ENCODE measurements at places on chromosomes 1 and 21.

DNA sequence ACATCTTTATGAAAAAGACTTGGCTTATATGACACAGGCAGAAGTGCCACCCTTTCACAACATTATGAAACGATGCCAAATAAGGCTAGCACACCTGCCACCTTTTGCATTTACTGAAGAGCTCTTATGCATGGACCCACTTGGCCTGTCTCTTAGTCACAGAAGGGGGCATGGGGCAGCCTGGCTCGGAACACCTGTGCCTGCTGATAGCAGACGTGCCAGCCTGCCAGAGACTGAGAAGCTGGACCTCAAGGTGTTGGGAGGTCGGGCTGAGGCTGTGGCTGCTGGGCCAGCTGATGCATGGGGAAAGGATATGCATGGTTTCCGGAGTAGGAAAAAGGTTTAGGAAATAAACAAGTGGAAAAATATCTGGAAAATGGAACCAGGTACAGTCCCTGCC is 21.5 kb downstream of the RCAN1 start:
- DNase-seq: no peak

- DNase-seq: no peak
These were observed 179.2 kb upstream of the RAB4A start for GRCh38 chr1:229091721-229092136.

- DNase-seq: no peak
These were observed 24.7 kb downstream of the RNF2 start for GRCh38 chr1:185070051-185070450.

- no peak for DNase-seq
These were observed 355.8 kb upstream of the LYPLAL1 start for GRCh38 chr1:218817691-218818465.

DNA sequence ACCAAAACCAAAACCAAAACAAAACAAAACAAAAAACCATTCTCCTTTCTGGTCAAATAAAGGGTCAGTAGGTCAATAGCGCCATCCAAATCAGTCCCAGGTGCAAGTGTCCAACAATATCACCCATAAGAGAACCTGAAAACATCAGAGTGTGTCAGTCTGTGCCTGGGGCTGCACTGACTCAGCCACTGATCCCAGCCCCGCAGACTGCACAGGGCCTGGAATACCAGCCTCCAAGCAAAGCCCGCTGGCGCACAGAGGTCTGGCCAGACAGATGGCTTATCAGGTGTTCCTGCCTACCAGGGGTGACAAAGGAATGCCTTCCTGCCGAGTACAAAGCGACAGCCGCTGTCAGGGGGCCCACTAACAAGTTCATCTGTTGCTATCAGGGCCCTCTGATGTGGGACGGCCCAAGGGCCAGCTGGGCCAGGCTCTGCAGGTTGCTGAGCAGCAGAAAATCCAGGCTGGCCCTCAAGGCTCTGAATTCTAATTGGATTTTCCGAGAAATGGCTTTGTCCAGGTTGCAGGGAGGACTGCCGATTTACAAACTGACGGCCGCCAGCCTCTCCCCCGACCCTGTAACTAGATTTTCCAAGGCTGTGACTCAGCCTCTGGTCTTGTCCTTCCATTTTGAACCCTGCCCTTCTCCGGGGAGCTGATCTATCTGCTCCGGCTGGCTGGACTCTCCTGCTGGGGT is 13.7 kb upstream of the TMEM51 start:
- DNase-seq: no peak

GRCh38 chr1:6448749-6449631 is 17.0 kb downstream of the TNFRSF25 start:
- DNase-seq: no peak

DNA sequence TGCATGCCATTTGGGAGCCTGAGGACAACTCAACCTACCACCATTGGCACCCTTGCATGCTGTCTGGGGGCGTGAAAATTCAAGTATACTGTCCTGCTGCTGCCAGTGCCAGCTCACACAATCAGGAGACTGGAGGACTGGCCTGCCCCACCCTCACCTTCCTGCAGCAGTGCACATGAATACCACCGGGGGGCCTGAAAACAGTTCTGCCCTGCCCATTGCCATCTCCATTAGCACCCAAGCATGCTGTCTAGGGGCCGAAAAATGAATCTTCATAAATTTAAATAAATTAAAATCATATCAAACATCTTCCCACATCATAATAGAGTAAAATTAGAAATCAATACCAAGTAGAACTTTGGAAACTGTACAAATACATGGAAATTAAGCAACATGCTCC is 322.1 kb upstream of the TMPRSS15 start:
- no peak for DNase-seq

DNA sequence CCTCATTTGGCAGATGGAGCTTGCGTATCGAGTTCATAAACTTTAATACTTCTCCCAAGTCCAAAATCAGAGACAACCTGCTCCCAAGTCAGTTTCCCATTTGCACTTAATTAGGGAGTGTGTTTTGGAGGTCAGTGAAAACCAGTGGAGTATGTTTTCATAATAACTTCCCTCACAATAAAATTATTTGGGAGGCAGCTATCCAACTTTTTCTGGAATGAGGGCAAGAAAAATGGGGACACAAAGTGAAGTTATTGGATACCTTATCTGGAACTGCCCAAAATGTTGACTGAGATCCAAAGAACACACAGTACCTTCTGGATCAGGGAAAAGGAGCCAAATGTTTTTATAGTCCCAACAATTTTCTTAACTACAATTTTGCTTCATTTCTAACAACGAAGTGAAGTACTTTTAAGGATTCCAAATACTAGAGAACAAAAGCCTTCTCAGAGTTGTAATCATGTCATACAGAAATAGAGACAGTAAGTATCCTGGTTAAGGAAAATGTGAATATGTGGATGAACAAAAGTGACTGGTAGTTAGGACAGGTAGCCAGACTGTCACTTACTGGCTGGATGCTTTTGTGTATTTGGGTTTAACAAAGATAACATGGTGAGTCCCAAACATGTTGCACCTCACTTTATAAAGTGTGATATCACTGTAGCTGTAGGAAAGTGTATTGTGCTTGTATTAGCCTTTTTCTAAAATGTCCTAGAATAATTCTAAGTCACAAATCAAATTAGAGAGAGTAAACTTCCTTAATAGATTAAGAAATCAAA is 325.0 kb downstream of the HLX start:
- no peak for DNase-seq

- no peak for DNase-seq
These were observed 11.2 kb upstream of the FMOD start for GRCh38 chr1:203361945-203362719.

GRCh38 chr1:215543191-215543606 is 23.9 kb upstream of the KCTD3 start:
- no peak for DNase-seq

DNA sequence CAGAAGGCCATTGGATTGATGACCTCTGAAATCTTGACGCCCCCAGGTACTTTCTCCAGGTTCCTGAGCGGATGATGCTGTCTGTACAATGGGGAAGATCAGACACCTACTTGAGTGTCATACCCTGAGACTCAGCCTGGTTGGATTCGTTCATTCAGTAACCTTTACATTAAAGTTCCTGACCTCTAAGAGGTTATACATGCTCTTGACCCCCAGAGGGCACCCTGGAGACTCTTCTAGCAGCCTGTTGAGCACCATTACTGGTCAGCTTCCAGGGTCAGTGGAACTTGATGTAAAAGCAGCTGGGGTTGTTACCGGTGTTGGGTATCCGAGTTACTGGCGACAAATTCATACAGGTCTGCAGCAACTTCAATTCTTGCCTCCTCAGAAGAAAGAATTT is 114.3 kb upstream of the ZNF678 start:
- DNase-seq: no peak

- DNase-seq: no peak
These were observed 2.7 kb upstream of the NTNG1 start for GRCh38 chr1:107138166-107138565.

DNA sequence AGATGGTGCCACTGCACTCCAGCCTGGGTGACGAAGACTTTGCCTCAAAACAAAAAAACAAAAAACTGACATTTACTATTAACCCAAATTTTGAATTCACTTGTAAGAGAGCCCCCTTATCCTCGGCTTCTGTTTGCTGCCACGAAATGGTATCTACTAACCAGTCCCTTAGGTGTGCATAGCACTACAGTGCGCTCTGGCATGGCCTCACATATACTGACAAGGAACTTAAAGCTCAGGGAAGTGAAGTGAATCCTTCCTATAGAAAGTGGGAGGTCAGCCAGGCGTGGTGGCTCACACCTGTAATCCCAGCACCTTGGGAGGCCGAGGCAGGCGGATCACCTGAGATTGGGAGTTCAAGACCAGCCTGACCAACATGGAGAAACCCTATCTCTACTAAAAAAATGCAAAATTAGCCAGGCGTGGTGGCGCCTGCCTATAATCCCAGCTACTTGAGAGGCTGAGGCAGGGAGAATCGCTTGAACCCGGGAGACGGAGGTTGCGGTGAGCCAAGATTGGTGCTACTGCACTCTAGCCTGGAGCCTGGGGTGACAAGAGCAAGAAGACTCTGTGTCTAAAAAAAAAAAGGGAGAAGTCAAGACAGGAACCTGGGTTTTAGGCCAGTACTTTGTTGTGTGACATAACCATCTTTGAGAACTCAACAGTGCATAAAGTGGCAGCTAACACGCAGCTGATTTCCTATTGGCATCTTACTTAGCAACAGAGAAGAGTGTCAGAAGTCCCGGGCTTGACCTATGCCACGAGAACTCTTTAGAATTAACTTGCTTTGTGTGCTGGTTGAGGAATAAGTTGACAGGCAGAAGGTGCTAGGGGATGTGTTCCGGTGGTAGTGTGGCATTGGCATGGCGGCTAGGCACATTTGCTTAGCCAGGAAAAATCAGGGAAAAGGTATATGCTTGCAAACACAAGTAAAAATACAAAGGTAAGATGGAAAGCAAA is 16.8 kb downstream of the ERRFI1 start:
- DNase-seq: no peak

DNA sequence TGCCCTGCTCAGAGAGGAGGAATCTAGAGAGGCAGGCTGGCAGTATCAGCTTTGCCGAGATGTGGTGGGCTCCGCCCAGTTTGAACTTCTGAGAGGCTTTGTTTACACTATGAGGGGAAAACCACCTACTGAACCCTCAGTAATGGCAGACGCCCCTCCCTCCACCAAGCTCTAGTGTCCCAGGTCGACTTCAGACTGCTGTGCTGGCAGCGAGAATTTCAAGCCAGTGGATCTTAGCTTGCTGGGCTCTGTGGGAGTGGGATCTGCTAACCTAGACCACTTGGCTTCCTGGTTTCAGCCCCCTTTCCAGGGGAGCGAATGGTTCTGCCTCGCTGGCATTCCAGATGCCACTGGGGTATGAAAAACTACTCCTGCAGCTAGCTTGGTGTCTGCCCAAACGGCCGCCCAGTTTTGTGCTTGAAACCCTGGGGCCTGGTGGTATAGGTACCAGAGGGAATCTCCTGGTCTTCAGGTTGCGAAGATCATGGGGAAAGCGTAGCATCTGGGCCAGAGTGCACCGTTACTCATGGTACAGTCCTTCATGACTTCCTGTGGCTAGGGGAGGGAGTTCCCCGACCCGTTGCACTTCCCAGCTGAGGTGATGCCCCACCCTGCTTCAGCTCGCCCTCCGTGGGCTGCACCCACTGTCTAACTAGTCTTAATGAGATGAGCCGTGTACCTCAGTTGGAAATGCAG is 43.6 kb downstream of the C21orf91 start:
- DNase-seq: peak; percentile 62

GRCh38 chr1:205913451-205914154 is 29.7 kb downstream of the SLC26A9 start:
- DNase-seq: no peak

GRCh38 chr1:54479841-54480524 is 68.0 kb upstream of the ACOT11 start:
- DNase-seq: no peak

- no peak for DNase-seq
These were observed 11.8 kb downstream of the IER5 start for GRCh38 chr1:181100015-181100905.

DNA sequence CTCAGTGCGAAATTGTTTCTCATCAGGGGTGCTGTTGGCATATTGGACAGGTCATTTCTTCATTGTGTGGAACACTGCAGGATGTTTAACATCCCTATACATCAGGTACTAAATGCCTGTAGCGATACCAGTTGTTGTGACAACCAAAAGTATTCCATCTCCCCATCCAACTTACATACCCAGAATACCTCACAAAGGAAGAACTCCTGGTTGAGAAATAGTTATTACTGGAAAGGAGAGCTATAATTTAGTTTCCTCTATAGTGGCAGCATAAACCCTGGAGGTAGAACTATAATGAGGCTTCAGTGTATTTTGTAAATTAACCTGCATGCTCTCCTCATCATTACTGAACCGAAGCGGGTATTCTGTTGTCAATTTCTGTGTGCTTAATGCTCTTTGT is 45.1 kb downstream of the IVNS1ABP start:
- no peak for DNase-seq

GRCh38 chr1:67061266-67061665 is 7.3 kb upstream of the SLC35D1 start:
- no peak for DNase-seq

GRCh38 chr1:50047916-50048694 is 24.4 kb upstream of the AGBL4 start:
- DNase-seq: no peak

DNA sequence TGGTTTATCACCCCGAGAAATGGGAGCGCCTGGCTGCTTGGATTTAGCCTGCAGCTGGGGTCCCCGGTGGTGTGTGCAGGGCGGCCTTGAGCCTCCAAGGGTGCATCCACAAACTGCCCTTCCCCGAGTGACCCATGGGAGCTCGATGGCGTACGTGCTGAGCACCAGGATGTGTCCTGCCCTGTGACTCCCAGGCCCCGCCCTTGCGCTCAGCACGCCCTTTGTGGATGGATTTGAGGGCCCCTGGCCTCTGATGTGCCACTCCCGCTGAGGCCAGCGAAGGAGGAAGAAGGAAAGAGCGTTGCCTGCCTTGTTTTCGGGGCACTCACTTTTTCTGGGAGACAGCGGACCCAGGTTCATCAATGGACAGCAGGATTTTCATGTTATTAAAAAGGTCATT is 1.7 kb upstream of the TFF3 start:
- no peak for DNase-seq

DNA sequence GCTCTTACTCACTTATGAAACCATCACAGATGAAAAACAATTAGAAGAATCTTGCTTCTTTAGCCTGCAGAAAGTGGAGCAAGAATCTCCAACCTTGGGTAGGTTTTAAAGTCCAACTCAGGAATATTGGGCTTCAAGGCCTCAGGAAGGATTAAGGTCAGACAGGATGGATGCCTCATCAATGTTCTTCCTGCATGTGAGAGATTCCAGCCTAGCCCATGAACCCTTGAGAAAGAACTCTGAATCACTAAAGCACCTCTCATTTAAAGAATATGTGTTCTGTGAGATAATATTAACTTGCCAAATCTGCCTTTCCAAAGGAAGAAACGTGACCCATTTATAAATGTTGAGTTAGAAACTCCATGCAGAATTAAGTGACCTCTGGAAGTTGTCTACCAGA is 345.2 kb upstream of the CAMK1G start:
- no peak for DNase-seq

GRCh38 chr1:192703283-192704206 is 67.6 kb downstream of the RGS13 start:
- no peak for DNase-seq
